Activated CD4-positive, alpha-beta T cell treated with anti-CD3 and anti-CD28 coated beads for 24 hours (primary cell): ENCODE measurements at places on chromosomes 3 and 15.

- no peak for DNase-seq
Measured at GRCh38 chr15:36039996-36040572, 494.1 kb upstream of the DPH6 start.

DNA sequence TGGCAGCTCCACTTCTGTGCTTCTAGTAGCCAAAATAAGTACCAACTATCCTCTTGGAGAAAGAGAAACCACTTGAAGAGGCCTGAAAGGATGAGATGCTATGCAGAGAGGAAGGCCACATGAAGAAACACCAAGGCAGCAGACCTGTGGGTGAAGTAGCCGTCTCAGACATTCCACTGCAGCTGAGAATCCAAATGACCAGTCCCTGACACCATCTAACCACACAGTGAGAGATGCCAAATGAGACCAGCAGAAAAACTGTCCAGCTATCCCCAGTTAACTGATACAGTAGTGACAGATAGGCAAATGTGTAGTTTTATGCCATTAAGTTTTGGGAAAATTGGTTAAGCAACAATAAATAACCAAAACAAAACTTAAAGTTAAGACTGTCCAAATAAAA is 47.9 kb upstream of the ZSCAN2 start:
- DNase-seq = no peak

DNA sequence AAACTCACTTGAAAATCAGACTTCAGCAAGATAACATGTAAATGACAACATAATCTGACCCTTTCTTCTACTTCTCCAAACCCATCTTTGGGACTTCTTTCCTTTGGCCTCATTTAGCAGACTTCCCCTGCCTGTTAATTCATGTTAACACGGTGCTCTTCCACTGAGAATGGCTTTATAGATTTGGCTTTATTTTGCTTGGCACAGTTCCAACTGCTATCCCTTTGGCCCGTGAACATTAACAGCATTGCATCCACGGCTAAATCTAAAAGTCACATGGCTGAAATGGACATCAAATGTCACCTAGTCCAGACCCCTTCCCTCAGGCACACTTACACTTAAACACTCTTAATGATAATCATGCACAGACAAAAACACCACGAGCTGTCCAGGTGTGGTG is 3.8 kb downstream of the ZMAT3 start:
- no peak for DNase-seq

DNA sequence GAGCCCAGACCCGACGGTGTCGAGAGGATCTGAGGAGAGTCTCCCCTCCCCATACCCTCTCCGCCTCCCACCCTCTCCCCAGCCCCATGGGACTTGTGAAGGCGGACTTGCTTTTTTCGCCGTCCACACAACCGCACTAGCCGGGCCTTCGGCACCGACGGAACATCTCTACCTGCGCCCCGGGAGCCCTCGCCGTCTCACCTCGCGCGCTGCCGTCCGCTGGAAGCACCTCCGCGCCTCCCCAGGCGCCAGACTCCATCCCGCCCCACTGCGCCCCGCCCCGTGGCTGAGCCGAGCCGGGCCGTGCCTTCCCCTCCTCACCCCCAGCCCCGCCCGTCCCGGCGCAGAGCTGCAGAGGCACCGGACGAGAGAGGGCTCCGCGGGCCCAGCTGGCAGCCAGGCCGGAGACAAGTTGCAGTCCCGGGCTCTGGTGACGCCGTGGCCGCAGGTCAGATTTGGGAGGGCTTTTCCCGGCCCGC is at the start of the genes DUOX1 and DUOXA1:
DUOX1 (plus strand) TSS at position 344 of the 479 bp plus-strand sequence. CDS start 1,973 bp downstream, outside the sequence.
DUOXA1 (minus strand) TSS at position 229 of the 479 bp plus-strand sequence. CDS start 6,865 bp downstream, outside the sequence.
- no peak for DNase-seq

DNA sequence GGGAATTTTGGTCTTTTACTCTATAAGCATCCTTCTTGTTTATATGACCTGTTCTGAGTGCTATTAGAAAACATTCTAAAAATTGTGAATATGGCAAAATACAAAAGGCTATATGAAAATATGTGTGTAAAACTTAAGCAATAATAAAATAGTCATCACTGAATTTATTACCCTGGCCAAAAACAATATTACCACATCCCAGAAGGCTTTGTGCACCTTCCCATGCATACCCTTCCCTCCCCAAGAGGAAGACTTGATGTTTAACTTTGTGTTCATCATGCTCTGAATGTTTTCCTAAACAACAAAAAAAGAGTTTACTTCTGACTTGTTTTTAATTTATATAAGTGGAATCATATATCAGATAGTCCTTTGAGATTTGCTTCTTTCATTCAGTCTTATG is 155.1 kb upstream of the TNIK start:
- no peak for DNase-seq

DNA sequence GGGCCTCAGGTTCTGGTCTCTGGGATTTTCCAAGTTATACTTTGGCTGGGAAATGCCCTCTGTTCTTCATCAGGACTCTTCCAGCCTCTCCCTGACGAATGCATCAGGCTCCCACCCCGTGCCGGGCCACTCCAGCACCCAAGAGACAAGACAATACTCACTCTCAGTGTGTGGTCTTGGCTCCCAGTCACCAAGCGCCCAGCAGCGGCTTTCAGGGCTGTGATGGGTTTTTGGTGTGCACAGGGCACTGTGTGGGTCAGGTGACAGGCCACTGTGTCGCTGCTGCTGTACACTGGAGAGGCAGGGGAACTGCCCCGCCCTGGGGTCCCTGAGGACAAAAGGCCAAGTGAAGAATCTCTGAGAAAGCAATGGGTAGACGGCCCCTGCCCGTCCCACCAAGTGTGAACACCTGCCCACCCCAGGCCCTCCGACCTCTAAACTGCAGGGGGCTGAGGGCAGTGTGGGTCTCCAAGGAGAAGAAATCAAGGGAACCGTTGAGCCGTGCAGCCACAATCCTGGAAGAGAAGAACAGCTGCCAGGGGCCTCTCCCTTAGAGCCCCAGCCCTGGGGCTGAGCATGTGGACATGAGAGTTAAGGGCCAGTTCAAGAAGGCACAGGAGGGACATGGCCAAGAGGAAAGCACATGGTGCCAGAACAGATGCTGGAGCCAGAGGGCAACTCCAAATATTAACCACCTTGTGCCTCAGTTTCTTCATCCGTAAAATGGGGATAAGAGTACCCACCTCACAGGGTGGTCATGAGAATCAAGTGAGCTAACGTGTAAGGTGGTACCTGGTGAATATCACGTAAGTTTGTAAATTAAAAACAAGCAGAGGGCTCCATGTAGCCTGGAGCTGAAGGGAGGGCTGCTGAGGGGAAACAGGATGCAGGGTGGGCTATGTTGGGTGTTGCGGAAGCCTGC is 34.1 kb downstream of the PTPN23 start:
- no peak for DNase-seq

DNA sequence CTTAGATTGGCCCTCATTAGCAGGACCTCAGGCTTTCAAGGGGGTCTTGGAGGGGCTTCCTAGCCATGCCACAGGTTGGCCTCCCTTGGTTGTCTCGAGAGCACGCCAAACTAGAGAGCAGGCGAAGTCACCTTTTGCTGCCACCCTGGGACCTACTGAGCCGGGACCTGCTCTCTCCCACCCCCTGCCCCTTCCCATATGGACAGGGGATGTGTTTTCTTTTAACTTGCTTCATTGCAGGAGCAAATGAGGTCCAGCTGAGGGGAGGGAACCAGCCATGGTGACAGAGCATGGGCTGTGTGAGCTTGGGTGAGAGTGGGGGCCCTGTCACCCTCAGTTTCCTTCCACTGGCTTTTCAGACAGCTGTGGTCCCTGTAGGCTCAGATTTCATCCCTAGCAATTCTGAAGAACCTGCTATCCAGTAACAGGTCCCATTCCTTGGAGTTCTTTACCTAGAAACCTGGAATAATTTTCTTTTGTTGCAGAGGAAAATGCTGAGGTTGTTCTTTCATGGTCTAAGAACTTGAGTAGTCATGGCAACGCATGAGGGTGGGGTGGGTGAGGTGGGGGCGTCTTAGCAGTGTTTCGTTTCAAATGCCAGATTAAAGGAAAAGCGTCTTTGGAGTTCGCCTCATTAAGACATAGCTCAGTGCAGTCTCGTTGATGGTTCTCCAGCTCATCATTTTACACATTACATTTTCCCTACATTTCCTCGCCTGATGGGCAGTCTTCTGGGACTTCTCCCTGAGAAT is 20.1 kb upstream of the MAGEF1 start:
- no peak for DNase-seq

- no peak for DNase-seq
Measured at GRCh38 chr3:152266221-152266995, 2.3 kb upstream of the MBNL1 start.
